ENCODE measurements at places on chromosomes 2 and 18.

DNA sequence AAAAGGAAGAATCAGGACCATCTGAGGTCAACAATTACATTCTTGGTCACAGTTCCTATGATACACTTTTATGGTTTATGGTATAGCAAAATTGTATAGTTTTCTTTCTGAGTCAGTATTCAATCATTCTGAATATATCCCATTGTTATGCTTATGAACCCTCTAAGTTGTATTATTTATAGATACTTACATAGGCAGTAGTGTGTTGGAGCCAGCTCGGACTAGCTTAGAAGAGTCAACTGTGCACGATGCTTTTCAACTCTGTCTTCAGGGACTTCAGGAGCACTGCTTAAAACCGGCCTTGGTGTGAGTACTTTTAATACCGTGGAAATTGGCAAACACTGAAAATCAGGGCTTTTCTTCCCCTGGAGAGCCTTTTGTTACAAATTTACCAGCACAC lies 215.7 kb downstream of the IKZF2 start:
- no peak for DNase-seq

DNA sequence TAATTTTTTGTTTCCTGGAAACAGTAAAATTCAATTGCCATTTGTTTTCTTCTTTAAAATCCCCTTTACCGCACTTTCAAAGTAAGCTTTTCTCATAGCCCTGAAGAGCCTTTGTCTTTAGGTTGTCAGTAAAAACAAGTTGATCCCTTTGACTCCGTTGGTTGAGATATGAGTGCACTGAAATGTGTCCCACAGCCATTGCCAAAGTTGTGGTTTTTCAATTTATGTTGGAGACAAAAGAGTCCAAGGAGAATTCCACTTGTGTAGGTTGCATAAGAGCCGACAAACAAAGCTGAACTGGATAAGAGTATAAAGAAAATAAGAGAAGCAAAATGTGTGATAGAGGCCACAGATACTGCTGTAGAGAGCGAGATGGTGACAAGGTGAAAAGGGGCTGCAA lies 26.1 kb upstream of the HNMT start:
- DNase-seq = no peak

DNA sequence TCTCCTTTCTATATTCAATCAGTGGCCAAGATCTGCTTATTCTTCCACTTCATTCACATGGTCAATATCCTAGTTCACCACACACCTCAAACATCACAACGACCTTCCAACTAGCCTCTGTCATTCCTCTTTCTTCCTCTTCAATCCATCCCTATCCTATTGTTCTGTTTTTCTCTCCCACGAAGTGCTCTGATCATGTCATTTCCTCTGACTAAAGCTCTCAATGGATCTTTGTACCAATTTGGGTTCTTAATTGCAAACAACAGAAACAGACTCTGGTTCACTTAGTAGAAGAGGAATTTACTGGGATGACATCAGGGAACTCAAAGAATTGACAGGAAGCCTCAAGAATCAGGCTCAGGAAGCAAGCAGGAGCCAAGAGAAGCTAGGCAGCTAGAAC lies 23.5 kb downstream of the WNT10A start:
- DNase-seq = no peak

GRCh38 chr2:74867841-74868658 lies 34.1 kb downstream of the HK2 start:
- DNase-seq = no peak

- DNase-seq = no peak
These were observed 107.7 kb upstream of the PPP1CB start for GRCh38 chr2:28643911-28644334.

Data from stimulated activated CD4-positive, alpha-beta T cell treated with anti-CD3 and anti-CD28 coated beads, TNF-alpha, amount 100 ng/mL, for 4 hours (primary cell).